ENCODE measurements at places on chromosomes 7 and 10. TPM values are rescaled to one million over a fixed set of nuclear protein-coding genes. Genes with fewer than 3 reads are reported as not detected.

Gene VWA2
- total RNA-seq = under 0.01 TPM

Gene EBLN1
- total RNA-seq = not detected

Gene PEX1
- 16.5 TPM for total RNA-seq

Gene PROSER2
- total RNA-seq = 1.7 TPM

Gene HKDC1
- 0.38 TPM for total RNA-seq

Gene STK31
- under 0.01 TPM for total RNA-seq

Gene PLXDC2
- total RNA-seq = 1.2 TPM

Gene AKR1B15
- total RNA-seq = not detected

Gene C10orf53
- not detected for total RNA-seq

Gene TMEM225B
- 0.85 TPM for total RNA-seq

Gene HOGA1
- total RNA-seq = 0.56 TPM

Gene EDRF1
- 25.9 TPM for total RNA-seq

Gene SPDYE16
- not detected for total RNA-seq

Gene CPA4
- total RNA-seq = 24.3 TPM

Gene MEIG1
- not detected for total RNA-seq

Gene OR2A42
- total RNA-seq = not detected

Gene LRGUK
- 0.28 TPM for total RNA-seq

Gene RNF133
- total RNA-seq = 0.28 TPM

Gene WASL
- 9.6 TPM for total RNA-seq

Gene SLC26A5
- total RNA-seq = not detected

Gene TET1
- 4.2 TPM for total RNA-seq

Gene EVX1
- not detected for total RNA-seq

Gene FAM25G
- not detected for total RNA-seq

Gene EGFR
- 47.2 TPM for total RNA-seq

Gene UTF1
- not detected for total RNA-seq

Gene ZNF488
- not detected for total RNA-seq

Gene AKR1B1
- total RNA-seq = 51.4 TPM

Gene AKR1C4
- total RNA-seq = not detected

Gene ST8SIA6
- total RNA-seq = not detected

Gene ECHDC3
- total RNA-seq = 14.6 TPM

Gene PRSS2
- total RNA-seq = not detected

Gene LRIT1
- not detected for total RNA-seq

Gene VWDE
- total RNA-seq = 0.19 TPM

Gene NAT16
- not detected for total RNA-seq
